NB4 (cell line): ENCODE measurements at places on chromosomes 3 and 15.

DNA sequence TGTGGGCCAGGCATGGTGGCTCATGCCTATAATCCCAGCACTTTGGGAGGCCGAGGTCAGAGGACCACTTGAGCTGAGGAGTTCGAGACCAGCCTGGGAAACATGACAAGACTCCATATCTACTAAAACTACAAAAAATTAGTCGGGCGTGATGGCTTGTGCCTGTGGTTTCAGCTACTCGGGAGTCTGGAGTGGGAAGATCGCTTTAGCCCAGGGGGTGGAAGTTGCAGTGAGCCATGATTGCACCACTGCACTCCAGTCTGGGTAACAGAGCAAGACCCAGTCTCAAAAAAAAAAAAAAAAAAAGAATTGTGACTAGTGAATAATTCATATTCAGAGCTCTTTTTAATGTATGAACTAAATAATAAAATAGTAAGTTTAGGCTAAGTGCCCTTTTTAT is 87.8 kb upstream of the TSEN2 start:
- peak; percentile 50 for DNase-seq

GRCh38 chr3:36688815-36689214 is 75.5 kb downstream of the DCLK3 start:
- DNase-seq: no peak

GRCh38 chr3:161050935-161051334 is 54.2 kb downstream of the B3GALNT1 start:
- no peak for DNase-seq

DNA sequence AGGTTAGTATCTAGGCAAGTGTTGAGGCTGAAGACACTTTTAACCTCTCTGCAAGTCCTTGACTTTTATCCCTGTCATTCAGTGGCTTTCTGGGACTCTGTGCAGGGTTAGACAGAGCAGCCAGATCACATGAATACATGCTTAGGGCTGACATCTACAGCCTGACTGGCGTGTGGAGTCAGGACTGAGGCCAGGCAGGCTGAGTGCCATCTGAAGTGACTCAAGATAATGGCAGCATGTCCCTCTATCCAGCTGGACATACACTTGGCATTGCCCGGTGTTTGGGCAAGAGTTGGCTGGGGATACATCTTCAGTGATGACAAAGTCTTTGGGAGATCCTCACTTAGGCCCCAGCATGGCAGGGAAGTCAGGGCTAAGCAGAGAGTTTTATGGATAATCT is 22.4 kb downstream of the DUOX2 start:
- DNase-seq: no peak

DNA sequence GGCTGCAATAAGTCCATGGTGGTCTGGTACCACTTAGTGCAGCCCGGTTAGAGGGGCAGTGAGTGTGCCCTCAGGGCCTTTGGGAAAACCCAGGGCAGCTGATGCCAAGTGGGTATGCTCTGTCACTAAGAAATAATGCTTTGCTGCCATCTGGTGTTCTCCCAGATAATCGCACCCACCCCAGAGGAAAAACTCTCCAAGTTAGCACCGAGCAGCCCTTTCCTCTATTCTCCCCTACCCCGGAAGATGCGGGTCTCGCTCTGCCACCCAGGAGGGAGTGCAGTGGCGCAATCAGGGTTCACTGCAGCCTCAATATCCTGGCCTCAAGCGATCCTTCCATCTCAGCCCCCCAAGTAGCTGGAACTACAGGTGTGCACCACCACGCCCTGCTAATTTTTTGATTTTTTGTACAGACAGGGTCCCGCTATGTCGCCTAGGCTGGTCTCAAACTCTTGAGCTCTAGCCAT is 21.3 kb upstream of the DAPK2 start:
- DNase-seq: peak; percentile 81

DNA sequence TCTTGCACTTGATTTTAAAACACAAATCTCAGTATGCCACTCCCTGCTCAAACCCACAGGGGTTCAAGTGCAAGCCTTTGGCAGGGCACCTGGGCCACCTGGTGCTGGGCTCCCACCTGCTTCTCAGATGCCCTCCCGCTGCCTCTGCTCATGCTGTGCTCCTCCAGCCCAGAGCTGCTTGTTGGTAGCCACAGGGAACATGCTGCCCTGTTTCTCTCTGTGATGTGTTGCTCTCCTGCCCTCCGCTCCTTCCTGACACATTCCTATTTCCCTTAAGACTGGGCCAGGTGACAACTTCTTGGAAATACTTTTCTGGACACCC is 27.1 kb upstream of the KY start:
- no peak for DNase-seq

- no peak for DNase-seq
Observed at GRCh38 chr15:75136118-75136517, 65.6 kb upstream of the C15orf39 start.
